ENCODE measurements at places on chromosomes 2 and 18.

- DNase-seq: no peak
Measured at GRCh38 chr2:154640000-154640399, 58.5 kb upstream of the KCNJ3 start.

GRCh38 chr2:126513033-126513432 is 142.9 kb upstream of the GYPC start:
- DNase-seq: no peak

GRCh38 chr2:133690780-133691179 is 122.5 kb upstream of the NCKAP5 start:
- DNase-seq: no peak

DNA sequence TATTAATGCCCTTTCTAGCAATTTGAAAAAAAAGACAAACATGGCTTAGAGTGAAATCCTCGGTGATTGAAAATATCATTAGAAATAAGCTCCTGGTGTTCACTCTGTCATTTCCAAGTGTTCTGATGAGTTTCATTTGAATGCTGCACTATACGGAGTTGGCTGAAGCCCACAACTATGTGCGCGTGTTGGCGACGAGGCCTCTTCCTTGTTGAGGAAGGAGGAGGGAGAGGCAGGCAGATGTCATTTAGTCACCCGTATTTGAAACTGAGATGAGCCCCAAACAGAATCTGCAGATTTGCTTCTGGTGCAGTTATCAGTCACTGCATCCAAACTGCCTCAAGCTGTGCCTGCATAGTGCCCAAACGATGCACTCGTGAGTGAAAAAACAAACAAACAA is 23.5 kb upstream of the SKOR2 start:
- DNase-seq: no peak

GRCh38 chr18:49021433-49022129 is 70.8 kb upstream of the SMAD7 start:
- peak; percentile 30 for DNase-seq

DNA sequence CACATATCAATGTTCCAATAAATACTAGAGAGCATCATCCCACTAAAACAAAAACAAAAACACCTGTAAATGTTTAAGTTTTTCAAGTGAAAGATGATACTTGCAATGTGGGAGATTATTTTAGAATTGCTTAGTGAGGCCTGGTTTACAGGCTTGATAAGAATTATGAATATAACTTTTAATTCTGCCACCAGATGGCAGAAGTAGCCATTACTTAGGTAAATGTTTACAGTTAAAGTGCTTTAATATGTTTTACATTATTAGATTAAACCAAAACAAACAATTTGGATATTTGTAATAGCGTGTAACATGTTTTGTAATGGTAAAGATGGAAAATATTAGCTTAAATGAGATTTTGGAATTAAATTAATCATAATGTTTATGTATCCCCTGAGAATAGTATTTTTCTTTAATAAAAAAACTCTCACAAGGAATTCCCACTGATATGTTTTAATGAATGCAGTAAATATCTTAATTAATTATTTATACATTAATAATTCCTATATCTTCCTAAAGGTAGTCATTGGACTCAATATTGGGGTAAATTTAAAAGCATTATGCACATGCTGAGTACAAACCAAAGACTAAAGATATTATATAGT is 522.0 kb downstream of the SPAG16 start:
- DNase-seq: no peak

GRCh38 chr2:9113262-9113661 is 93.3 kb upstream of the ASAP2 start:
- DNase-seq: no peak

DNA sequence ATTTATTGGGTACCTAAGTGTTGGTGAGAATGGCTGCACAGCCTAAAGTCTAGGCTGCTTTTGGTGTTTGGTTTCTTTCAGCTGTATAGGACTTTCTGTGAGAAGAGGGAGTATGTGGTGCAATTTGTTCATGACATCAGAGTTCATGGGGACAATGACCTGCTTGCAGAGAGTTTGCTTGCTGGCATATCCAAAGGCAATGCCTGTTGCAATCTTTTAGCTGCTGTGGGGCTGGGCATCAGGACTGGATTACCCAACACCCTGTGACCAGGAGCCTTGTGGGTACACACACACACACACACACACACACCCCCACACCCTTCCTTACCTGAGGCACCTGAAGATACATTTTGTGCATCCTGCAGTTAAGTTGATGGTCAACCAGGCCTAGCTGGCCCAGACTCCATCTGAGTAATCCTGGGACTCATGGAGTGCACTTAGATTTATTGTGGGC is 68.4 kb downstream of the LIPG start:
- DNase-seq: no peak

DNA sequence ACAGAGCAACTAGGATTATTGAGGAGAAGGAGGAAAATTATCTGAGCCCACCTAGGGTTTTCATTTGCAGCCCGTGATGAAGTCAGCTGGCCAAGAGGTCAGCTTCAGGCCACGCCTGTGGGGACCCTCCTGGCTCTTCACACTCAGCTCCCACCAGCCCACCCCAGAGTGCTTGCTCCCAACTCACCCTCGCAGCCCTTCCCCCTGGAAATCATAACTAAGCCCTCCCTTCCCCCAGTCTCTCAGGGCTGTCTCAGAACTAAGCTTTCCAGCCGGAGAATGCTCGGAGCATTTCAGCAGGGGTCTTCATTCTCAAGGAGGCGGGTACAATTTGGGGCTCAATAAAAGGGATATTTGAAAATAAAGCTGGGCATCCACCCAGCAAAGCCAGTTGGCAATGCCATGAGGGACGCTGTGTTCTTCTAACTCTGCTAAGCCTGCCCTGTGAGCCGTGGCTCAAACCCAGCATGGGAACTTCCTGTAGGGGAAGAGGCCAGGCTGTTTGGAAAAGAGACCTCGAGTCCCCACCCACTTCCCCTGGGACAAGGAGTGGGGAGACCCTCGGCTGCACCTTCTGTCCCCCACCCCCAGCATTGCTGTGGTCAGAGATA is 194.9 kb downstream of the CTIF start:
- DNase-seq: no peak

DNA sequence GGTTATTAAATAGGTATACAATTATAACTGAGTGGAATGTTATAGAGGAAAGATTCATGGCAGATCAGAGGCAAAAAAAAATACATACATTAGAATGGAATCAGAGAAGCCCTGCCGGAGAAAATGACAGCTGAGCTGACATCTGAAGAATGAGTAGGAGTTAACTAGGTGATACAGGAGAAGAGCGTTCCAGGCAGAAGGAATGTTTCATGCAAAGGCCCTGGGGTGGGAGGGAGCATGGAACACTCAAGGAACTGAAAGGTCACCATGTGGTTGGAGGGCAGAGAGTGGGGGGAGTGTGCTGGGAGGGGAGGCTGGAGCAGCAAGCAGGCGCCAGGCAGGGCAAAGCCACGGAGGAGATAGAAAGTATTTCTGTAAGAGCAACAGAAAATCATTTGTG is 31.6 kb upstream of the CDK5R2 start:
- no peak for DNase-seq

DNA sequence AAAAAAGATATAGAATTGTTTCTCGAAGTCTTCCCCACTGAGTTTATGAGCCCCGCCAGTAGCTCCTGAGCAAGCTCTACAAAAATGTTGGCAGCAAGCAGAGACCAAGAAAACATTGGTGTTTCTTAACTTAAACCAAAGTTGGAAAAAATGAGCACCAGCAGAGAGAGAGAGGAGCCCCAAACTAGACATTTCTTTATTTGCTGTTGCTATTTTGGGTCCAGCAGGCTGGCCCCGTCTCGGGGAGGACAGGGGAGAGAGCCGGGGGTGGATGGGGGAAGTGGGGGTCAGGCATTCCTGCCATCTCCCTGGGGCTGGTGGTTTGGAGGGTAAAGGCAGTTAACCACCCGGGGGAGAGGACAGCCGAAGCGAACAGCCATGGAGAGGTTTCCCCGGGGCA is 113.0 kb downstream of the DYSF start:
- no peak for DNase-seq

GRCh38 chr2:173058673-173059072 is 17.0 kb upstream of the MAP3K20 start:
- no peak for DNase-seq

GRCh38 chr2:165793161-165793778 is 777 bp downstream of the GALNT3 start:
- DNase-seq: no peak

- DNase-seq: no peak
Measured at GRCh38 chr18:45783097-45784075, 42.1 kb upstream of the SIGLEC15 start.

- DNase-seq: no peak
Measured at GRCh38 chr2:191696001-191696400, 18.1 kb downstream of the NABP1 start.

DNA sequence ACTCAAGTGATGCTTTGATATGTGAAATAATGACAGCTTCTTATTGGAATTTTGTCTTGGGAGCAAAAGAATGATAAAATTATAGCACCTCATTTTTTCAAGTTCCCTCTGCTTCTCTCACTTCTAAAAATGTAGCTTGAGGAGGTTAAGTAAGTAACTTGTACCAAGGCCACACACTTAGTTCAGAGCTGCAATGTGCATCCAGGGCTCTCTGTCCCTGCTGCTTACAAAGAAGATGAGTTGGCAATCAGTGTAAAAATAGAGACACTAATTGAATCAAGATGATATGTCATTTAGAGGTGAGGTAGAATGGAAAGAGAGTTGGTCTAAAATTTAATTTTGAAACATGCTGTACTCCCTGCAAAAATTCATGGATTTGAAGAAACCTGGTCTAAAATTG is 312.0 kb upstream of the TNP1 start:
- no peak for DNase-seq

GRCh38 chr18:32420084-32420750 is 50.5 kb downstream of the GAREM1 start:
- DNase-seq: no peak

- DNase-seq: peak; percentile 60
Measured at GRCh38 chr2:156333951-156334495, 1.5 kb upstream of the NR4A2 start.

GRCh38 chr2:85673716-85674375 is 5.8 kb upstream of the SFTPB start:
- no peak for DNase-seq

GRCh38 chr2:109355192-109355843 is 226.3 kb downstream of the SH3RF3 start:
- no peak for DNase-seq

DNA sequence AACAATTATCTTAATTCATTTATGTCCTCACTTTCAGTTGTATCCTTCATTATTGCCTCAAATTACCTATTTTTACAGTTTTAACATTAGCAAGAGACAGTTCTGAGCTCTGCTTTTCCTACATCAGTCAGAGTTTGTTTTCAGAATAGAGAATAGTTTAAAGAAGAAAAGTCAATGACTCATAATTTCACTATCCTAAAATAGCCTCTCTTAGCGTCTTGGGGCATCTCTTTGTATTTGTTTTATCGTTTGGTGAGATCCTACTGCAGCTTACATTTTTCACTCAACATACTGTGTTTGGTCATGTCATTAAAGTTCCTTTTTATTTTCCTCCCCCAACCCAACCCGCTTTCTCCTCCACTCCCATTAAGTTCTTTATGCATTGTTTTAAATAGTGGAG is 3.8 kb downstream of the SEC11C start:
- DNase-seq: no peak

GRCh38 chr18:34128436-34128835 is 96.3 kb downstream of the NOL4 start:
- no peak for DNase-seq

- no peak for DNase-seq
Measured at GRCh38 chr2:28165087-28165635, 227.5 kb upstream of the FOSL2 start.

- DNase-seq: no peak
Measured at GRCh38 chr2:46984040-46984439, 68.4 kb upstream of the MCFD2 start.

DNA sequence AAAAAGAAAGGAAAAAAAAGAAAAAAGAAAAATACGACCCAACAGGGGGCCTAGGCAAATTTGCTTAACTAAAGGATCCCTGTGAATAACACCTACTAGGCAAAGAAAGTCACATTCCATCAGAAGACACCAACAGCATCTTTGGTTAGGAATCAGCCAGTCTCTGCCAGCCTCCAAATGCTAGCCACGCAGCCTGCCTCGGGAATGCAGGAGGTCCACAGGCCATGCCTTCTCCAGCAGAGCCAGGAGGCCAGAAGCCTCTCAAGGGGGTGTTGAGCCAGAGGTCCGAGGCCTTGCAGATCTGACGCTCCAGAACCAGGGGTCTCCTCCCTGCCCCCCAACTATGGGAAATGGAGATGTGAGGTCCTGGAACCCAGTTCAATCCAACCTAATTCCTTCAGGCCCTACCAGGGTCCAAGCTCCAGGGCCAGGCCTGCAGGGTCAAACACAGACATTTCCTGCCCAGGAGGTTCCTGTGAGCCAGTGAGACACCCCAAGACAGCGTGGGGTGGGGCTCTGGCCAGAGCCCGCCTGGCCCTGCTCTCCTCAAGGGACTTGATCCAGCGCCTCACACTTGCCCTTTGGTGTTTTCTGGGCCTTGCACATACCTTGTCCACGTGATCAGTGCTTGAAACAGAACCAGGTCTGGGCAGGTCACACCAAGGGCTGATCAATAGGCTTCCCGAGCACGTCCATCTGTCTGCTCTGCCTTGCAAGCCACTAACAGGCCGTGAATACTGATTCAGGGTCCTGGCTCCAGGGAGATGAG is 289.6 kb upstream of the ID2 start:
- no peak for DNase-seq

DNA sequence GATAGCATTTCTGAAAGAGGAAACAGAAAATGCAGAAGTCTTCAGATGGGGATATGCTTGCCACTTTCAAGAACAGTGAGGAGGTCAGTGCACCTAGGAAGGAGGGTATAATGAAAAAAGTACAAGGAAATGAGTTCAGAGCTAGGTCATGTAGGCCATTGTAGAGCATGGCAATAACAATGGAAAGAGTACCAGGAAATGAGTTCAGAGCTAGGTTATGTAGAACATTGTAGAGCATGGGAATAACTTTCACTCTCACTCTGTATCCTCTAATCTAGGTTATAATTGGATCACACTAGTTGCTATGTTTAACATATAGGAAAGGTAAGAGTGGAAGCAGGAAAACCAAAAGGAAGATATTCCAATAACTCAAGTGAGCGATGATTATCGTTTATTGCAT is 12.3 kb downstream of the SCG2 start:
- no peak for DNase-seq

- no peak for DNase-seq
Measured at GRCh38 chr2:175605640-175606009, 396.4 kb downstream of the LNPK start.

GRCh38 chr2:230050136-230050535 is 18.6 kb downstream of the SLC16A14 start:
- no peak for DNase-seq

- DNase-seq: no peak
Measured at GRCh38 chr2:168212167-168212566, 35.2 kb downstream of the STK39 start.

- DNase-seq: no peak
Measured at GRCh38 chr2:101162561-101163330, 11.6 kb upstream of the TBC1D8 start.

- DNase-seq: no peak
Measured at GRCh38 chr2:905833-906140, 44.9 kb upstream of the SNTG2 start.
